T-helper 22 cell (primary cell): ENCODE measurements at places on chromosomes 5 and 9.

- DNase-seq: no peak
Observed at GRCh38 chr9:120715389-120715924, 1.2 kb upstream of the MEGF9 start.

GRCh38 chr5:139696167-139696893, 48.2 kb downstream of the CXXC5 start:
- no peak for DNase-seq

- no peak for DNase-seq
Observed at GRCh38 chr5:154858972-154859871, 795 bp downstream of the CNOT8 start.

DNA sequence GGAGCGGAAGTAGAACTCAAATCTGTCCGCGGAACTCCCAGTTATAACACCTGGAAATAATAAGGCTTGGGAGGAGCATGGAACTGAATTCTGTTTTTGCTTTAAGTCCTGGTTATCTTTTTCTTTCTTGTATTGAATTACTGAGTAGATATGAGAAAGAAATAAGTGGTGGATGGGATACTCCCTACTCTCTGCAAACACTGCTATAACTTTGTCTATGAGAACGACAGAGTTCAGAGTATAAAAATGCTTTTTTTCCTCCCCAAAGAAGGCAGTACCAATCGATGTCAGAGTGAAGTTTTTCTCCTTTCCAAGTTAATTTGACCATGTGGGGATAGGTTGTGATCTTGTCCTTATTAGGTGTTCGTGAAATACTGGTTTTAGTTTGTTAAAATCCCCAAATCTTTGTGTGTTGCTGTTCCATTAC, 1.2 kb downstream of the RIC1 start:
- DNase-seq: no peak

DNA sequence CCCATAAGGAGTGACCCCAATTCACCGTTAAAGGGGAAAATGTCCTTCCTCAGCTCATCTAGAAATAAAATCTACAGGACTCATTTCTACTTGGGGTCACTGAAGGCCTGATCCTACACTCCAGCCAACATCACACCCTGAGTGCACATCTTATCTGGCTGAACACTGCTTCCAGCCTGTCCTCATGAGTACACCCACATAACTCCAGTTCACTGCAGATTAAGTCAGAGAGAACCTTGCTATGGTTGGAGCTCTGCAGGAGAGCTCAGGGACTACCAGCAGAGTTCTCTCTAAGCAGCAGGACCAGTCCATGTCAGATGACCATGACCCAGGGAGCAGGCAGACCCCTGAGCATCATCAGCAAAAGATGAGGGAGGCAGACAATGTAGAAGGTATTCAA, 126.9 kb upstream of the MAP3K1 start:
- DNase-seq: no peak

DNA sequence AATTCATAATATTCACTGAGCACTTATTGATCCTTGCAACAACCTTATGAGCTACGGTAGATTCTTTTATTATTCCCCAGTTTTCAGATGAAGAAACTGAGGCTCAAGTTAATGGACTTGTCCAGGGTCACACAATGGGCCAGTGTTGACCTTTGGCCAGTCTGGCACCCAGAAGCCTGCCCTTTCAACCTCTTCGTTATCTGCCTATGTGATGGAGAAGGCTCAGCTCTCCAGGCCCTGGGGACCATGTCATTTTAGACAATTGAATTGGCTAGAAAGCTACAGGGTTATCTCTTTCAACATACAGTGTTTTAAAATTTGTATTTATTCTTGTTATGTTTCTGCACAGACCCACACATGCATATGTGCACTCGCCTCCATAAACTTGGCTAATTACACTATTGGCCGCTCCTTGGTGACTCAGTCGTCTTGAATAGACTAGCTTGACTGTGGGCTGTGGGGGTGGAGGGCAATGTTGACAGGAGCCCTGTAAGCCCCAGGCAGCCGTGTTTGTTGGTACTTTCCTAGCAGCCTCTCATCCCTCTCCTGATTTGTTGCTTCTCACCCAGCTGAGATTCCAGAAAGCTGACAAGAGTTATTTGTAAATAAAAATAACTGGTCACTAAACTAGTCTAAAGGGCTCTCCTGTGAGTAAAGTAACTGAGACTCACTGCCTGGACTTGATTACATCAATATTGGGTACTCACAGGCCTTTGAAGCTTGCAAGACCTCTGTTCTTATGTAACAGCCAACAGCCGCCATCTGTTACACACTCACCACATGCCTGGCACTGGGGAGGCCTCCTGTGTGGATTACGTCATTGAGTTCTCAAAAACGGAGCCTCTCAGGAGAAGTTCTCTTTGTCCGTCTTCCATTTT, 8.5 kb upstream of the ANGPTL2 start:
- no peak for DNase-seq

DNA sequence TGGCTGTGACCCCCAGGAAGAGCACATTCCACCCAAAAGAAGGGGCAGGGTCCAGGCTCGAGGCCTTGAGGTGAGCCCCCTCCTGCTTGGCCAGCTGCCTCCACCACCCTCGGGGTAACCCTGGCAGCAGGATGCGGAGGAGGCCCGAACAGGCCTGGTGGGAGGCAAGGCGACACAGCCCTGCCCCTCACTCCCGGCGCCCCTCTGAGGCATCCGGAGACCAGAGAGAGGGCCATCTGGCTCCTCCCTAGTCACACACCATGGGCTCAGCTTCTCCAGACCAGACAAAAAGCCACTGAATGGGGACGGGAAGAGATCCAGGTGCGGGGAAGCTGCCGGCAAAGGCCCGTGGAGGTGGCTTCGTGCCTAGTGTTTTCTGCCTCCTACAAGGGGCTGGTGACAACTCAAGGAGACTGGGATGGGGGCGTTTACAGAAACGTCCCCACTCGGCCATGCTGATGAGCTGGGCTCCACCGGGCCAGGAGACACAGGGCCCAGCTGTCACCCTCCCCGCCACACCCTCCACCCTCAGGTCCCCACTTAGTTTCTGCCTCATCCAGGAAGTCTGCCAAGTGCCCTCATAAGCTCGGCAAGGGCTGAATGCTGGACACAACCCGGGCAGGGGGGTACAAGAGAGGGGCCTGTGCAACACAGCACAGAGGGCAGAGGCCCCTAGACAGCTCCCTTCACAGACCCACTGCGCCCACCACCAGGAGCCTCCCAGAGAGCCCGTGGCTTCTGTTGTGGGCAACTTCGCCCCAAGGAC, 41.9 kb downstream of the NACC2 start:
- no peak for DNase-seq

DNA sequence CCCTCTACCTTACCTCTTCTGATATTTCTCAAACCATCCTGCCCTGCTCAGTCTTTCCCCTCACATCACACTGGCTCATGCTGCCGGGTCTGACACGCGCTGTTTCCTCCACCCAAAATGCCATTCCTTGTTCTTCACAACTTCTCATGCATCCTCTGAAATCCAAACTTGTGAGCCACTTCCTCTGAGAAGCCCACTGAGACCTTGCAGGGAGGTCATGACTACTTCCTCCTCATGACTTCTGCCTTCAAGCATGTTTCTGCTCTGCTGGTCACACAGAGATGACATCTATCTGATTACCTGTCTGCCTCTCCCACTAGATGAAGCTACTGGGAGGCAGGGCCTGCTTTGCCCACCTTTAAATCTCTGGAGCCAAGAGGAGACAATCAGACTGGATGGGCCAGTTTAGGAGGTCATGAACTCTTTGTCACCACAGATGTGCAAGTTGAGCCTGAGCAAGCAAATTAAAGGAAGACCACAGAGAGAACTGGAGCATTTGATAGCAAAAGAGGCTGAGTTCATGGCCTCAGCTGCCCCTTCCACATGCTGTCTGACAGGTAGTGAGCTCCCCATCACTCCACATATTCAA, 119.8 kb upstream of the TBC1D2 start:
- DNase-seq: no peak

GRCh38 chr5:10863763-10864383, 102.8 kb upstream of the DAP start:
- no peak for DNase-seq

GRCh38 chr5:156148301-156148700, 178.7 kb upstream of the SGCD start:
- DNase-seq: no peak

GRCh38 chr9:74172874-74173273, 324.3 kb upstream of the RORB start:
- DNase-seq: no peak

DNA sequence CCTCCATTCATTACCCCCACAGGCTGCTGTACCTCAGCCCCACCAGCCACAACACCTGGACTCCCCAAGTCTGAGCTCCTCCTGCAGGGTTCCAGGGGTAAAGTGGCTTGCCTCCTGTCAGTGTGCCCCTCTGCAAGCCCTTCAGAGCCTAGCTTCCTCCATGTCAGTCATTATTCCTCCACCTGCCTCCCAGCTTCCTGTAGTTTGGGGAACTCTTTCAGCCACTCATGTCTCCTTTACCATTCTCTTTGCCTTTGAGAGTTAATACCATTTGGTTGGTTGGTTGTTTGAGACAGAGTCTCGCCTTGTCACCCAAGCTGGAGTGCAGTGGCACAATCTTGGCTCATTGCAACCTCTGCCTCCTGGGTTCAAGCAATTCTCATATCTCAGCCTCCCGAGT, 36.2 kb downstream of the IRF1 start:
- DNase-seq: no peak

DNA sequence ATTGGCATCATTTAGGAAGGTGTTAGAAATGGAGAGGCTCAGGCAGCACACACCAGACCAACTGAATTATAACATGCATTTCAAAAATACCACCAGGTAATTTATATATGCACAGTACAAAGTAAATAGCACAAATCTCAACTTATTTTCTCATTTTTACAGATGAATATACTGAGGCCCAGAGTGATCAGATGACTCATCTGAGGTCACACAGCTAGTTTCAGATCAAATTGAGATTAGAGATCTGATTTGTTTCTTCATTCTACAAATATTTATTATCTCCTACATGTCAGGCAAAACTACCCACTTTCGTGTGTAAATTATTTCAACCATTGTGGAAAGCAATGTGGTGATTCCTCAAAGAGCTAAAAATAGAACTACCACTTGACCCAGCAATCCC, 507.1 kb downstream of the TLE4 start:
- no peak for DNase-seq

DNA sequence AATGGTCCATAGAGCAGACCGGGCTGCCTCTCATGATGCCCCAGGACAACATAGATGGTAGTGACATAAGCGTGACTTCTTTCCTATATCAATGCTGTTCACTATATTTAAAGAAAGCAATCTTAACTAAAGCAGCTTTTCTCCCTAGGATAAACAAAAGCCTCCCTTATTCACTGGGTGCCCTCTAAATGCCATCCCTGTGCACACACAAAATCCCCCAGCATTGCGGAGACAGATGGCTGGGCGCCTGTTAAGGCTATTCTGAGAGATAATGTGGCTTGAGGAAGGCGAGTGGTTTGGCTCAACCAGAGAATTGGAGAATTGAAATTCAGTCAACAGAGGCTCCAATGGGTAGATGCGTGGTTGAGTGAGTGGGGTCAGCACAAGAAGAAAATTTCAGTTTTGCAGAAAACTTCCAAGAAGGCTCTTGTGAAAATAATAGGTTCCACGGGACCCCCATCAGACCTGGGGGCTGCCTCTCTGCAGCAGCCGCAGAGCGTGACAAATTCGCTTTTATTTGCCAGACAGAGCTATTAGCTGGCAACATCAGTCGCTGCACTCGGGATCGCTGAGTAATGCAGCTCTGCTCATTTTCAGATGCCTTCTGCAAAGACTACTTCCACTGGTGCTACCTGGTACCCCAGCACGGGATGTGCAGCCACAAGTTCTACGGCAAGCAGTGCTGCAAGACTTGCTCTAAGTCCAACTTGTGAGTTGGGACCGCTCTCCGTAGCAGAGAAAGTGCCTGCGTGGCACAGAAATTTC, 103.9 kb upstream of the ICE1 start:
- no peak for DNase-seq

- DNase-seq: peak; percentile 42
Observed at GRCh38 chr9:133115604-133116345, 5.3 kb downstream of the RALGDS start.

DNA sequence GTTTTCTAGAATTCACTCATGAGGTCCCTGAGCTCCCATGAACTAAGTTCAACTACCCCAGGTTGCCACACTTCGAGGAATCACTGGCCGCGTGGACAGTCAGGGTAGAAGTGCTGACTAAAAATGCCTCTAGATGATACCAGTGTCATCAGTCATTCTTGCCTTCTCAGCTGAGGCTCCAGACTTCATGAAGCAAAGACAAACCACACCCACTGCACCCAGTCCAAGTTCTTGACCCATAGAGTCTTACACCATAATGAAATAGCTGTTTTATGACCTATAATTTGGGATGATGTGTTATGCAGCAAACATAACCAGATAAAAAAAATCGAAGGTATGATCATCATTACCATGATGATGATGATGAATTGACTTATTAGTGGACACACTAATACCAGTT, 632.9 kb upstream of the TLE4 start:
- DNase-seq: no peak

DNA sequence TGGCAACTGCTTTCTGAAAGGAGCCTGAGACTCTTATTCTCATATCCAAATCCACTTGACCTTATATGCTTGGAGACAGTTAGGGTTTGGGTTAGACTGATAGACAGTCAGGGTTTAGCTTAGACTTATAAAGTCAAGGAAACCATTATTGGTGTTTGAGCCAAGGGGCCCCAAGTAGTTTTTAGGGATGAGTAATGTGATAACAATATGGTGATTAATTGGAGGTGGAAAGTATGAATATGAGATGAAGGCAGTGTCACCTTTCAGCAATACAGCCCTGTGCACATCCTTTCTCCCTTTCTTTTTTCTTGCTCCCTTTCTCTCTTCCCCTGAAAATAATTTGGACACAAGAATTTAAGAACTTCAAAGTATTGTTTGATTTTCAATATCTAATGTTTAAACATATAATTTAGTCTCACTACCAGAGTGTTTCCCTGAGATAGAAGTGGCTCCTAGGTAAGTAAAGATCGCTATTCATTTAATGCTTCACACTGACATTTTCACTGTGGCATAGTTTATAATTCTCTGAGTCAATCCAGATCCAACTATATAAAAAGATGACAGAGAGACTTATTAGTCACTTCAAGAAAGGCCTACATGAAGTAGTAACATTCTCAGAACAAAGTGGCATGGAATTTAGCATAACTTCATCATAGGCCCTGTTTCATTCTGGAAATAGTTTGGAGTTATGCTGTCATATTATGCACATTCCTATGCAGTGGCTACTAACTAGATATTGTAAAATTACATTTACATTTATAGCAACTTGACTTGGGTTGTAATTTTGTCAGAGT, 200.8 kb downstream of the CHSY3 start:
- no peak for DNase-seq

- DNase-seq: no peak
Observed at GRCh38 chr9:91159664-91160121, 202.0 kb downstream of the AUH start.

DNA sequence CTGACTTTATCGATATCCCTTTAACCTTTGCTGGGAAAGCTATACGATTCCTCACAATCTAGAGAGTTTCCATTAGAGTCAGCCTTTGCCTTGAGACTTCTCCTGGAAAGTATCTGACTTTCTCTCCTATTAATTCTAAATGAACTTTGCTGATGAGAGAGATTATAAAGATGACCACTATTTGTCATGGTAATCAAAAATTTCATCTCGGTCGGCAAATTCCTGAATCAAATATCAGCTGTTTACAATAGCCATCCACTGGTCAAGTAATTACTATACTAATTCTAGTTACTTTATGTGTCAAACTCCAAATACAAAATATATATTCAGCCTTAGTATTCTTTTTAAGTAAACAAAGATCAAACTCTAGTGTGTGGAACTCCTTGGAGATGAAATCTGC, 164.4 kb upstream of the ITGA1 start:
- no peak for DNase-seq

GRCh38 chr5:137733922-137734321, 2.0 kb downstream of the KLHL3 start:
- no peak for DNase-seq

GRCh38 chr9:123460091-123460490, 104.1 kb downstream of the CRB2 start:
- no peak for DNase-seq
